Activated naive CD4-positive, alpha-beta T cell treated with anti-CD3 and anti-CD28 coated beads, Interleukin-2, amount 50 U/mL, for 16 hours (primary cell): ENCODE measurements at places on chromosomes 3 and 15.

GRCh38 chr3:49880581-49881315 lies 11.0 kb upstream of the CAMKV start:
- no peak for DNase-seq

- DNase-seq: no peak
Observed at GRCh38 chr3:195548501-195548900, 5.4 kb upstream of the PPP1R2 start.

DNA sequence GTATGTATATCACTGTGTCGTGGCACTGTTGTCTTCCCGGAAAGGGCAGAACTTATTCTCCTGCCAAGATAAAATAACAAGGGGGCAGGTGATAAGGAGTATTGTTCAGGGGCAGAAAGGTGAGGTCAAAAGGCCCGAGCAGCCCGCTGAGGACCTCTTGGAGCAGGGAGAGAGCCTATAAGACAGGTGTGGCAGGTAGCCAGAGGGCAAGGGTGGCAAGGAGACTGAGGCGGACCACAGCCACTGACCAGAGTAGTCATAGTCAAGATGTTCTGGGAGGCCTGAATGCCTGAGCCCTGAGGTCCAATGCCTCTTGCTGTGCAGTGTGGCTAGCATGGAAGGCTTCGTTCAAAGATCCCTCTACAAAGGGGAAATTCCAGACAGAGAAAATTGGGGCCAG lies 172.3 kb upstream of the CHRNA7 start:
- no peak for DNase-seq

GRCh38 chr3:45640091-45640507 lies 45.5 kb downstream of the LIMD1 start:
- DNase-seq: no peak

DNA sequence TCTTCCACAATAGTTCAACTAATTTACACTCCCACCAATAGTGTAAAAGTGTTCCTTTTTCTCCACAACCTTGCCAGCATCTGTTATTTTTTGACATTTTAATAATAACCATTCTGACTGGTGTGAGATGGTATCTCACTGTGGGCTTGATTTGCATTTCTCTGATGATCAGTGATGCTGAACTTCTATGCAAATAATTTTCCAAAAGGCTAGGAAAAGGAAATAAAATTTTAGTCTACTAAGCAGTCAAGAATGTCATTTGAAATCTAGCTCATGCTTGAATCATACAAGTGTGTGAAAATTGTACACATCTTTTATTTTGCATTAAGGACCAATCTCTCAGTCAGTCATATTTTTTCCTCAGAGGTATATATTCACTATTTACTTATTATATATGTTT lies 101.7 kb upstream of the UBP1 start:
- no peak for DNase-seq
